ENCODE measurements at places on chromosomes 1 and 21.

GRCh38 chr1:243525085-243525487 lies 269.2 kb downstream of the SDCCAG8 start:
- DNase-seq = no peak

DNA sequence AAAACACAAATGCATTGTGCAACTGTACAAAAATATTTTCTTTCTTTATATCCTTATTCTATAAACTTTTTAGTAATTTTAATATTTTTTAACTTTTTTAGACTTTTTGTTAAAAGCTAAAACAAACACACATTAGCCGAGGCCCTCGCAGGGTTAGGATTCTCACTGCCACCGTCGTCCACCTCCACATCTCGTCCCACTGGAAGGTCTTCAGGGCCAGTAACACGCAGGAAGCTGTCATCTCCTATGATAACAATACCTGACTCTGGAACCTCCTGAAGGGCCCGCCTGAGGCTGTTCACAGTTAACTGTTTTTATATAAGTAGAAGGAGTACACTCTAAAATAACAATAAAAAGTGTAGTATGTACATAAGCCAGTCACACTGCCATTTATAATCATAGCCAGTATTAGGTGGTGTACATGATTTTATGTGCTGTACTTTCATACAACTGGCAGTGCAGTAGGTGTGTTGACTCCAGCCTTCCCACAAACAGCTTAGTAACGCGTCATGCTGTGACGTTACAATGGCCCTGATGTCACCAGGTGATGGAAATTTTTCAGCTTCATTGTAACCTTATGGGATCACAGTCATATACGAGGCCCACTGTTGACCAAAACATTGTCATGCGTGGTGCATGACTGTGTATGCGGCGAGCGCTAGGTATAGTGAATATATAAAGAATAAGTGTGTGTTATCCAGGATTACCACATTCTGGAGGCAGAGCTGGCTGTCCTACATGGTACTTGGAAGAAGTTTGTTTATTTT lies 8.8 kb downstream of the TFF2 start:
- no peak for DNase-seq

DNA sequence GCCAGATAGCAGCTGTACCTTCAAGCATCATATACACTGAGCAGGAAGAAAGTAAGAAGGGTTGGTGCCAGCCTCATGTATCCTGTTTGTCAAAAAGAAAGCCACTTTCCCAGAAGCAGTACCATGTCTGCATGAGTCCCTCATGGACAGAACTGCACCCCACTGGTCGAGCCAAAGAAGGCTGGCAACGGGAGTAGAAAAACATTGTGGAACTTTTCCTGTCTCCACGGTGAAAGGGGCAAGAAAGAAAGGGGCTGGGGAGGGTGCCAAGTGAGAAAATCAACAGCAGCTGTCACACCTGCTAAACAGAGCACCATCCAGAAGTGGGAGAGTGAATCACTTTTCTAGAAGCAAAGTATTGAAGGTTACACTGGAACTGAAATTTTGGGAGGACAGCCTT lies 621.7 kb downstream of the LMO4 start:
- DNase-seq = no peak

DNA sequence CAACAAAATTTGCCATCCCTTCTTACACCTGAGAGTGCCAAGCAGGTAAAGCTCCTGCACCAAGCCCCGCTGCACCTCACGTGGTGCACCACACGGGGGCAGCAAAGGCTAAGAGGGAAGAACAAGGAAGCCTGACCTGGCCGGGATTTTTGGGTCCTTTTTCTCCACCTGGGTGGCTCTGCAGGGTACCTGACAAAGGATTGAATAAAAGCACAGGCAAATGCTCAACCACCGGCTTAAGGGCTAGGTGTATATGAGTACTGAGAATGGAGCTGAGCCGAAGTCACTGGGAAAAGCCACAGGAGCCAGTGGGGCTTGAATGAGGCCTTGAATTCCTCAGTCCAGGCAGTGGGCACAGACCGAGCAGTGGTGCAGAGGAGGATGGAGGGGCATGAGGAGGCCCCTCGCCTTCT lies 36.4 kb downstream of the ZNF697 start:
- DNase-seq = no peak

- DNase-seq = no peak
Measured at GRCh38 chr1:234602334-234603220, 7.4 kb downstream of the IRF2BP2 start.

DNA sequence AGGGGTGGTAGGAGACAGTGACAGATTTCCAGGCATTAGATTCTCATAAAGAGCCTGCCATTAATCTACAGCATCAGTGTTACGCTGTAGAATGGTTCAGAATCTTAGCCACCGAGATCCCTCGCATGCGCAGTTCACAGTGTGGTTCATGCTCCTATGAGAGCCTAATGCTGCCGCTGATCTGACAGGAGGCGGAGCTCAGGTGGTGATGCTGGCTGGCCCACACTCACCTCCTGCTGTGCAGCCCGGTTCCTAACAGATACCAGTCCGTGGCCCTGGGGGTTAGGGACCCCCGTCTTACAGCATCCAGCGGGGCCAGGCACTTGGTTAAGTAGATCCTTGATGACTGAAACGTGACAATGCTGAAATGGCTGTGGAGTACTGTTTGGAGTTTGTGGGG lies 163.6 kb upstream of the C1orf21 start:
- no peak for DNase-seq

DNA sequence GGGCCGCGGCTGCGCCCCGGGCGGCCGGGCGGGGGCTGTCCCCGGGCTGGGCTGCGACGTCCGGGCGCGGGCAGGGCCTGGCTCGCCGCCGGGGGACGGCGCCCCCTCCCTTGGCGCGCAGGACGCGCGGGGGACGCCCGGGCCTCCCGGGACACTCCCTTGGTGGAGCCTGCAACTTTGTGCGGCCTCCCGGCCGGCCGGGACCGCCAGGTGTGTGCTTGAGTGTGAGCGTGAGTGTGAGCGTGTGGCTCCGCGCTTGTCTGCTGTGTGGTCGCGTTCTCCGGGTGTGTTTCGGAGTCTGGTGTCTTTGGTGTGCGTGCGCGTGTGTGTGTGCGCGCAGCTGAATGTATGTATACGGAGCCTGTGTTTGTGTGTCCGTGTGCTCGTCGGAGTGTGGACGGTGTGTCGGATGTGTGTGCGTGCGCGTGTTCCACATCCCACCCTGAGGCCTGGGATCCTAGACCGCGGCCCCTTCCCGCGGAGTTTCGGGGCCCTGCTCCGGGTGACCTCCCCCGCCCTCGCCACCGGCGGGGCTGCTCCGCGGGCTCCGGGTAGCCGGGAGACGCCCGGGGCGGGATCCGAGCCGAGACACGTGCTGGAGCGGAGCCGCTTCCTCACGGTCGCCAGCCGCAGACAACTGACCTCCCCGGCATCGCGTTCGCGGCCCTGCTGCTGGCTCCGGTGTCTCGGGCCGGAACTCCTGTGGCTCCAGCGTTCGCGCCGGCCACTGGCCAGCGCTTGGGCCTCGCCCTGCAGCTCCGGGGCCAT lies 1.7 kb downstream of the PTPRU start:
- no peak for DNase-seq

GRCh38 chr1:118945489-118945888 lies 42.7 kb downstream of the TBX15 start:
- DNase-seq = no peak

DNA sequence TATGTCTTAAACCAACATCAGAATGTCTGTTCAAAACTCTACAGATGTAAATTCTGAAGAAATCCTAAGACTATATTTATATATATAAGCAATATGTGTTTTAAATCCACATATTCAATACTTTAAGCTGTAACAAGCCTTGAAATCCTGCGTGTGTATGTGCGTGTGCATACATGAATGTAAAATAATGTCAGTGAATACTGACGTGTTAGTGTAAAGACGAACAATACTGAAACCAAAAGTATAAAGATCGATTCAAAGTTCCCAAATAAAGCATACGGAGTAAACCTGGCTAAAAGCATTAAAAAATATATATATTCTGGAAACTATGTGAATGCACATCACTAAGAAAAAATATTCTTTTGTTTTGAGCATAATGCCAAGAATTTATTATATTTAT lies 668.6 kb upstream of the NCAM2 start:
- no peak for DNase-seq

GRCh38 chr1:35278886-35279554 lies 10.5 kb downstream of the ZMYM4 start:
- DNase-seq = no peak

DNA sequence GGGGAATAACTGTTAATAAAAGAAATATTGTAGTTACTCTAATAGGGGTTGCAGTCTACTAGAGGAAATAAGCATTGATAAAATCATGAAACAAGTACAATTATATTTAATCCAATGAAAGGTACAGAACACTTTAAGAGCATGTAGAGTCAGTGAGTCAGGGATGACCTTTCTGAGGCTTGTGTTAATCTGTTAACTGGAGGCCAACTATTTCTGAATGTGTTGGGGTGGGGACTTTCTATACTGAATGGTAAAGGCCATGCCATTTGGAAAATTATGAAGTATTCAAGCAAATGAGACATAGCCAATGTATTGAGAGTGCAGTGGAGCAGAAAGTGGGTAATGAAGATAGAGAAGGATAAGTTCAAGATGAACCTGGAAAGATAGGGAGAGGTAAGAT lies 646.2 kb downstream of the ADGRL2 start:
- no peak for DNase-seq

- DNase-seq = no peak
Measured at GRCh38 chr21:41634211-41634694, 126.3 kb upstream of the TMPRSS2 start.

DNA sequence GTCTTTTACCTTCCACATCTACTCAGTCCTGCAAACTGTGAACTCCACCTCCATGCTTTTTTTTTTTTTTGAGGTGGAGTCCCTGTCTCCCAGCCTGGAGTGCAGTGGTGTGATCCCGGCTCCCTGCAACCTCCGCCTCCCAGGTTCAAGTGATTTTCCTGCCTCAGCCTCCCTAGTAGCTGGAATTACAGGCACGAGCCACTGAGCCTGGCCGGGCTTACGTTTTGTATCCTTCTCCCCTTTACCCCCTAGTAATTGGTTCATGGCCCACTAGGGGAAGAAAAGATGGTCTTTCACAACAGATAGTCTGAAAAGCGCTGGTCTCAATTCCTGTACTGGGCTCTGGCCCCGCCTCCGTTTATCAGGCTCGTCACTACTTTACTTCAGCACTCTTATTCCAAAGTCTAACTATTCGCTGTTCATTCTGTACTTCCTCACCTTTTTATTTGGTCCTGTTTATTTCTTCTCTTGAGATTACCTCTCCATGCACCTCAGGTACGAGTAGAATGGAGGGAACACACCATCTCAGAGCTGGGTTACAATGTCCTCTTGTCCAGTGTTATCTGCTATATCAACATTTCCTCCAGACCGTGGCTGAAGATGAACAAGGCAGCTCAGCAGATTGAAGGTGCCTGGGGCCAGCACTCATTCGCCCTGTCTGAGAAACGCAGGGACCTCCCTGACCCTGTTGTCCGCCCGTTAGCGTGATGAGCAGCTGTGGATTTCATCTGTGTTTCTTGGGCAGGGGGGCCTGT lies 16.2 kb downstream of the CNST start:
- DNase-seq = no peak

DNA sequence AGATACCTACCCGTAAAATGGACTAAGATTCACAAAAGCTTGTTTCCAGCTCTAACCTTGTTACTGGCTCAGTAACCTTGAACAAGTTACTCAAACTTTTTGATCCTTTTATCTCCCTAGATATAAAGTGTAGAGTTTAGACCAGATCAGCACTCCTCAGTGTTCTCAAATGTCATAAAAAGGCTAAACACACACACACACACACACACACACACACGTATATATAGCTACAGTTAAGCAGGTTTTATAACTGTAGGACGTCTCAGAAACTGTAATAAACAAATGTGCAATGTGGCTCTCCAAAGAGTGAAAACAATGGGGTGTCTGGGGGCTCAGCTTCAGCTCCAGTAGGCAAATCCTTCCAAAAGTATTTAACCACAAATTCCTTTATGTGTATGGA lies 34.0 kb downstream of the KCNJ15 start:
- no peak for DNase-seq

DNA sequence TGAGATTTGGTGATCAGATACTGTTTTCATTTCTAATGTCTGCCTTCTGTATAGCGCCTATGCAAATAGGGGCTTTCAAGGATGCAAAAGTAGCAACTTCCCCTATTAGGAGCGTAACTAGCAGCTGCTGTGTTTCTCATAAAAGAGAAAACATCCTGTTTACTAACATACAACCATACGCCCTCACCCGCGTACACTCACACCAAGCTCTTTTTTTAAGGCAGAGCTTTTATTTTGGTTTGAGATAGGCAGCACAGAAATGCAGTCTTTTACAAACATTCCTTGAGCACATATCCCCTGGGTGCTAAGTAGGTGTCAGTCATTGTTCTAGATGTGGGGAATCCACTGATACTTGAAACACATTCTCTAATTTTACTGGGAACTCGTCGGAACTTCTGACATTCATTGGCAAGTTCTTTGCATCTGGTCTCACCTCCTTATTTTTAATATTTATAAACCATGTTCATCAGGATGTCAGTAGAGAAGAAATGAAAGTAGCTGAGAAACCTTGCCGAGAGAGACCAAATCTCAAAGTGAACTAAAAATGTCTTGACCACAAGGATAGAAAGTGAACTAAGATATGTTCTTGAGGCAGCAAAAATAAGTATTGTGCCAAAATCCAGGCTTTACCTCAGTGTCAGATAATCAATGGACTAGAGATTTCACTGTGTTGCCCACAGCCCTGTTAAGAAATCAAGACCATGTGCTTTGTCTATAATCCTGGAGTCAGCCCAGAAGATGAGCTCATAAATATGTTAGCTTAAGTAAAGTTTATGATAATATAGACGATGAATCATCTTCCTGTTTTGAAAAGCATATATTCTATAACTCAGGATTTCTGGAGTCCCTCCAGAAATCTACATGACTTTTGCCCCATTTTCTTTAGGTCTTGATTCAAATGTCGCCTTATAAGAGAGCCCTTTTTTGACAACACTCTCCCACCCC lies 350.9 kb downstream of the ST6GALNAC3 start:
- DNase-seq = no peak
